Hematopoietic multipotent progenitor cell treated with erythropoietin and hydrocortisone succinate and interleukin-3 and kit ligand, for 6 days (in vitro differentiated cells): ENCODE measurements at places on chromosomes 5 and 9.
A peak's percentile ranks its signal among the peaks of the same experiment; 100 is the strongest.

DNA sequence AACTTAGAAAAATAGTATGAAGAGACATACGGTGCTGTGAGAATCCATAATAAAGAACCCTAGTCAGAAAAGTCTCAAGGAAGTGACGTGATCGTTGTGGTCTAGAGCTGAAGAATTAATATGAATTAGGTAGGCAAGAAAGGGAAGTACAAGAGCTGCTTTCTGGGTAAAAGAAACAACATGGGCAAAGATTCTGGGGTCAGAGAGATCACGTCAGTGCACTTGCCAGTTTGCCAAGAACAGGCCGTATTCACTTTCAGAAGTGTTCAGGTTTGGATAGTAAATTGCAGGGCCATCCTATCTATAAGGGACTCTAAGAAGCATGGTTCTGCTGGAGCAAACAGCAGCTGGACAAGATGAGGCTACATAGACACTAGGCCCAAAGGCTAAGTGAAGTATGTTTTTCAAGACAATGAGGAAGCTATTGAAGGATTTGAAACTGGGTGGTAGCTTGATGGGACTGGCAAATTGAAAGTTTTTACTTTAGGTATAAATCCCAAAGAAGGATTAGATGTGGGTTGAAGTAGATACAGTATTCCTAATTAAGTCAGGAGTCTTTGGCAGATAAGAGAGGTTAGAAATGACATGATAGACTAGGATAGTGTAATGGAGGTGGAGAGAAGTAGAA lies 4.8 kb upstream of the CHD1 start:
- DNase-seq: peak; percentile 71

DNA sequence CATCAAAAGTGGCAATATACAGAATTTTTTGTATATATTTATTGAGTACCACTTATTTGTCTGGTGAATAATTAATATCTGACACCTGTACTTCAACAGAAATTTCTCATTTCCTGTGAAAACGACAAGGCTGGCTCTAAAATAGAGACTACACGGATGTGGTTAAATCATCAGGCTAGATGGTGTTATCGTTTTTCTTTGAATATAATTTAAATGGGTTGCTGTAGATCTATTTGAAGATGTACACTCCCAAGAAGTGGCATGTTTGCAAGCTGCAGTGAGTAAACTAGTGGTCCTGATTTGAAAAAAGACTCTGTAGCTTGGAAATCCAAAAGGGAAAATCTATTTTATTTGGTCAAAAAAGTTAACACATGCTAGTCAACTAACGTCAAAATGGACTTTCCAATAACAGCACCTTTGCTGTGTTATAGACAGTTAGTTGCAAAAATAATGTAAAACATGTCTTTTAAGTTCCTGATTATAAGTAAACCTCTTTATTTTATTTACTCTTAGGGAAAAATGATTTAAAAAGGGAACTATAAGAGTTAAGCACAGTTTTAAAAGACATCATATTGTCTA lies 13.8 kb downstream of the ST8SIA4 start:
- peak; percentile 62 for DNase-seq

- no peak for DNase-seq
Measured at GRCh38 chr9:14340994-14341393, 27.1 kb upstream of the NFIB start.

DNA sequence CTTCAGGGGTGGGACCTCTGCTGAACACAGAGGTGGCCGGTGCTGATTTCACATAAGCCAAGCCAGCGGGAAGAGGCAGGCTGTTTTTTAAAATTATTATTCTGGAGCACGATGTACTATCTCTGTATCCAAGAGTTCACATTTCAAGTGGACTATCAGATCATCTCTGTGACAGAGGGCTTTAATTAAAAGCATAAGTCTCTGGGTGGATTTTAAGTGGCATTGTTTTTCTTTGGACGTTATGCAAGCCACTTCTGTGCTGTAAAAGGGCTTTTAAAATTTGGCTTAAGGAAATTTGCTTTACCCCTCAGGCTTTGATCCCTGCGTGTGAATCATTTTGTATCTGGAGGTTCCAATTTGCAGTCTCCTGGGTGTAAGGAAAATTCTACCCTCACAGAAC lies 124.7 kb downstream of the PALM2AKAP2 start:
- no peak for DNase-seq

DNA sequence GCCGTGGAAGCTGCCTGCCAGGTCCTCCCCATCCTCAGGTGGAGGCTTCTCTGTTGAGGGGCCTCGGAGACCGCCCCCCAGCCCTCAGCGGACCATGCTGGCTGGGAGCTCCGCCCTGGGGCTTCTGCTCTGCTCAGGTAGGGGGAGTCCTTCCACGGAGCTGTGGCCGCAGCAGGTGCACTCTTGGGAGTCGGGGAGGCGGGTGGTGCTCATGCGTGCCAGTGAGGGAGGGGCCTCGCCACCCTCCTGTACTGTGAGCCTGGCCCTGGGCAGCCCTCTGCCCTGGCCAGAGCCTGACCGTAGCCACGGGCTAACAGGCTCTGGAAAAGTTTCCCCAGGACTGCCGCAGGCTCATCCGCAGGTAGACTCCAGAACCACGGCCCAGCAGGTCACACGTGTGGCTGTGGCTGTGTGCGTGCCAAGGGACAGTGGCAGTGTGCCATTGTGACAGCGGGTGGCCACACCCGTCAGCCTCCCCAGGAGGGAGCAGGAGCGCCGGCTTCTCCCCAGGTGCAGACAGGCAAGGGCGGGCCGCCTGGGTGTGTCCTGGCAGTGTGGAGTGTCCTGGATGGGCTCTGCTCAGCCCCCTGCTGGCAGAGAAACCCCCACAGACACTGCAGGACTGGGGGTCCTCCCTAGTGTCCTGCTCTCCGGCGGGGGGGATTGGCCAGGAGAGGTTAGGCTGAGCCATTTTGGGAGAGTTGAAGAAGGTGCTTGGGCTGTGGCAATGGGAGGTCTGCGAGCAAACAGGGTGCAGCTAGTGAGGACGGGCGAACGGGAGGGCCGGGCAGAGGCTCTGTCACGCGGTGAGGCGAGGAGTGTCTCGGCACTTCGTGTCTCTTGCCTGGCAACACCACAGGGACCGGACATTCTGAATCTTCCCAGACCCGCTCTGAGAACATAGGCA lies 29.5 kb downstream of the TPPP start:
- no peak for DNase-seq

DNA sequence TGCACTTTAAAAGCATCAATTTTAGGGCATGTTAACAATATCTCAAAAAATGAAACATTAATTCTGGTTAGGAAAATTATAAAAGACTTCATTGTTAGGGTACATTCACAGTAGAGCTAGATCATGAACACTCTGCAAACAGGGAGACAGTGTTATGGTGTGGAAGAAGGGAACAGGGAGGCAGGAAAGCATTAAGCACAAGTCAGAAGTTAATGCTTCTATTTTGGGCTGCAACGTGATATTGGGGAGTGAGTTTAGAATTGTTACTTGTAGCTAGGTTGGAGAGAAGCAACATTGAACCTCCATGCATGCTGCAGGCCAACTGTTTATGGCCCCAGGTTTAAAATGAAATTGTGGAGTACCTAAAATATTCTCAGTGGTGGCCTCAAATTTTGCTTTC lies 278.1 kb upstream of the NMUR2 start:
- no peak for DNase-seq

DNA sequence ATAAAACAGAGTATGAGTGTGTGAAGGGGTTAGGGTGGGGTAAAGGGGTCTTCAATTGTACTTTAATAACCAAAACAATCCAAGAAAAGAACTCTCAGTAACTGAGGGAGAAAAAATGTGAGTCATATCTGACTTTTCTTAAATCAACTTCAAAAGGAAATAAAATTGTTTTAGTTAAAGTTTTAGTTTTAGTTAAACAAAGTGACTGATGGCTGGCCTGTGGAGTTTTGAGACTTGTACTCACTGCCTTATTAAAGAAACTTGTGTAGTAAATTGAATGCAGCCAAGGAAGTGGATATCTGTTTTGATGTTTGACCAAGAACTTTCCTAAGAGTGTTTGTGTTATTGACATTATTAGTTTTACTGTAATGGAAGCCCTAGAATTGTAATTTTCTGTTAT lies 2032.6 kb downstream of the MAT2B start:
- no peak for DNase-seq

- no peak for DNase-seq
Measured at GRCh38 chr5:1465966-1466471, 20.8 kb upstream of the SLC6A3 start.
